ENCODE measurements at places on chromosomes 6 and 20.

GRCh38 chr6:140671926-140672325 lies 1297.5 kb upstream of the CITED2 start:
- DNase-seq = no peak

DNA sequence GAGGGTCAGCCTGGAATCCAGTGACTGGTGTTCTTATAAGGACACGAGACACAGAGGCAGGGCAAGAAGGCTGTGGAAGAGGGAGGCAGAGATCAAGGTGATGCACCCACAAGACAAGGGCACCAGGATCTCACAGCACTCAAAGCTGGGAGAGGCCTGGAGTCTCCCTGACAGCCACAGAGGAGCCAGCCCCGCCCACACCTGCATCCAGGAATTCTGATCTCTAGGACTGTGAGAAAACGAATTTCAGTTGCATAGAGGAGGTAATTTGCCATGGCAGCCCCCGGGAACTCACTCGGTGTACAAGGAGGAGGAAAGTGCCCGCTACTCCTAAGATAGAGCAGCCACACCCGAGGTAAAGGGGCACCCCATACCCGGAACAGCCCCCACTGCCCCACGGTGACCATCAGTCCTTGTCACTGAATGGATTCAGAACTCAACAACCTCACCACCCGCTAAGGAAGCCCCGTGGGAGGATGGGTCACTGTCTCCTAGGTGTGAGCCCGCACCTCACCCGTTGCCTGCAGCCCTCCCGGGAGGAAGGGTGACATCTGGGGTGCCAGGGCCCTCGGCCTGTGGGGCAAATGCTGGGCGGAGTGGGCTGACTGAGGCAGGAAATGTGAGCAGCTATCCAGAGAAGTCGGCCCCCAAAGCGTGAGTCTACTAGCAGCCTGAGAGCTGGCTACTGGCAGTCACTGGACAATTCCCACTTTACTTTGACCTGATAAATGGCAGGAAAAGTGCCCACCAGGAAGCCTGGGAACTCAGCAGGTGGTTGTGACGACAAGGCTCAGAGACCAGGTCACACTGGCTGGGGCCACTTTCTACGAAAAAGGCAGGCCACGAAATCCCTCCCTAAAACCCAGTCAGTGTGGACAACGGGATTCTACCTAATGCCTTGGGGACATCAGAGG lies 22.4 kb downstream of the DLL1 start:
- DNase-seq = no peak

DNA sequence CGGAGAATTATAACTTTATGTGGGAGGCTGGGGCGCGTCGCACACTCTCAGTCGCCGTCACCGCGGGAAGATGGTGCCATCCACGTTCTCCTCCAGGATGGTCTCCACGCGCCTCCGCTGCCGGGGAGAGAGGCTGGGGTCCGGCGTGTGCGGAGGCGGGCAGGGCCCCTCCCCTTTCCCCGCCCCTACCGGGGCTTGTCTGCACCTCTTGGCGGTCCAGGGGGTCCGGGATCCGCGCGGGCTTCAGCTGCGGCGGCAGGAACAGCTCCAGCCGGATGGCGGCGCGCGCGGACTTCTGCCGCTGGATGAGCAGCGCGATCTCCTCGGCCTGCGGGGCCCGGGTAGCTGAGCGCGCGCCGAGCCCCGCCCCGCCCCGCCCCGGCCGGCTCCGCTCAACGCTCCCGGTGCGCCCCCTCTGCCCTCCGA lies 807 bp downstream of the LKAAEAR1 start:
- no peak for DNase-seq

GRCh38 chr20:44900231-44900854 lies 9.5 kb upstream of the PABPC1L start:
- no peak for DNase-seq

GRCh38 chr6:125008957-125009356 lies 46.7 kb downstream of the RNF217 start:
- DNase-seq = no peak

- no peak for DNase-seq
Measured at GRCh38 chr6:42530751-42531150, 33.1 kb upstream of the UBR2 start.

DNA sequence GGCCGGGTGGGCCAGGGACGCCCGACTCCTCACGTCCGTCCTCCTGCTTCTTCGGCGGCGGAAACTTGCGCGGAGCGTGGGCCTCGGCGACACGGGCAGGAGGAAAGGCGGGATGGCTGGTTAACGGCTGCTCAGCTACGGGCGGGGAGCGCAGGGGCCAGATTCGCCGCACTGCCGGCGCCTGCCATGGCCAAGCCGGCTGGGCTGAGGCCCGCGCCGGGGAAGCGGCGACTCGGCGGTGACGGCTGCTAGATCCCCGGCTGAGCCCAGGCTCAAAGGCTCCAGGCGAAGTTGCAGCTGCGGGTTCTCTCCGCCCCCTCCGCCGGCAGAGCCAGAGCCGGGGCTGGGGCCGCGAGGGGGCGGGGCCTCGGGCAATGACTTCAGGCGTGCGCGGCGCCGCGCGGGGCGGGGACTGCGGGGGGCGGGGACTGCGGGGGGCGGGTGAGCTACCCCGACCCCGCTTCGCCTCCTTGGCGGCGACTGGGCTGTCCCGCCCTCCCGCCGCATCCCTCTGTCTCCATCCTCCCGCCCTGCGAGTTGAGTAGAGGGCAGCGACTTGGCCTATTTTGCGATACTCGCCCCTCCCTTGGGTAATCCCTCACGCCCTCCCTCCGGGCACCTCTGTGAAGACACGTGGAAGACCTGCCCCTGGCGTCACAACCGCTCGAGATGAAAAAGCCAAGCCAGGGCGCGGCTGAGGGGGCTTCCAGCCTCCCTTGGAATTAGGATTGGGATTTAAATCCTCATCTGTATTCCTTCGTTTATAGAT lies at the start of gene CEP85L:
Gene CEP85L, minus strand, starts transcription at position 310 of the 769 bp plus-strand sequence. CDS start 322 bp downstream, outside the sequence.
- peak; percentile 60 for DNase-seq

DNA sequence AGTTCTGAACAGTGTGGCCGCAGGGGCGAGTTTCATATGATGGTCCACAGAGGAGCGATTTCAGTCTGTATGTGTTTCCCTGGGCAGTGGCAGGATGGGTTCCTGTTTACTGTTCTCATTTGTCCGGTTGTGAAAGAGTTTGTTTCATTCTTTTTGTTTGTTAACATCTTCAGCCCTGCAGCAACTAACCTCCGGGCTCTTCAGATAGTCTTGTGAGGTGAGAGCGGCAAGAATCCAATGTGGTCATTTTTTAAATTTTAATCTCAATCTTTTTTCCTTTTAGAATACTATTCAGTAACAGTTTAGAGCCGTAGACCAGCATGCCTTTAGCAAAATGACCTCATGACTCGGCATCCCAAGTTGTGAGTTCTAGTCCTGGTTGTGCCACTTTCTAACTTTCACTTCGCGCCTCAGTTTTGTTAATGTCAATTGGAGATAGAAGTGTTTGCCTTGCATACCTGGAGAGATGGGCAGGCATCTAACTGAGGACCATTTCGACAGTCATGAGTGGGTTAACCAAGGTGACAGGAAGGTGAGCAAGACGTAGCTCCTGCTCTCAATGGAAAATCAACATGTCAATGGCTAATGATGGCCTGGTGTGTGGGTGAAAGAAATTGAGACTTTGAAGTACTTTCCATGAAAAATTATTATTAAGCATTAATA lies 38.5 kb upstream of the PXDC1 start:
- no peak for DNase-seq

DNA sequence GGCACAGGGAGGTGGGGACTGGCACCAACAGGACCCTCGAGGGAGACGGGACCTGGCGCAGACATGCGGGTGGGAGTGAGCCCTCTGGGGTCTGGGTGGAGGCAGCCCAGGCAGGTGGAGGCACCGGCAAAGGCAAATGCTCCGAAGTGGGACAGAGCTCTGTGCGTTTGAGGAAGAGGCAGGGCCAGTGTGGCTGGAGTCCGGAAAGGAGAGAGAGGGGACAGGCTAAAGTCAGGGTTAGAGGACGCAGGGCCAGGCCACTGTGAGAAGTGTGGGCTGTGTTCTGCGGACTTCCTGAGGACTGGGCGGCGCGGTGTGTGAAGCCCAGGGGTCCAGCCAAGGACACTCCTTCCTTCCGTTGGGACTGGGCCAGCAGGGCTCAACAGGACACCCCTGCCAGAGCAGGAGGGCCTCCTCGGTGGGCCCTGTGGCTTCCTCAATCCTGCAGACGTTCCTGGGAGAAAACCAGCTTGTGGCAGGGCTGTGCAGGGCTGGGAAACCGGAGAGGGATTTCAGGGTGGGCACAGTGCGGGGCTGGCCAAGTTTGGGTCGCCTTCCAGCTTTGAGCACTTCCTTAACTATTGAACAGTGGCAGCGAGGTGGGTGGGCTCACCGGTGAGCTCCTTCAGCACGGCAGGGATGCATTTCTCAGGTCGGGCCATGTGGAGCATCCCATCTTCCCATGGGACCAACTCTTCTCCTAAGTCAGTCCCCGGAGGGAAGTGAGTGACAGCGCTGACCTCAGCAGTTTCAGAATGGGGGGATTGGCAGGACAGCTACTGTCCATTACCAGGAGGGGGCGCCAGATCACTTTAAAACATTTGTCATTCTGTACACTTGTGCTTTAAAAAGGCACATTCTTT lies 22.5 kb downstream of the MOCS3 start:
- peak; percentile 51 for DNase-seq

- DNase-seq = no peak
Measured at GRCh38 chr20:39289316-39289715, 327.2 kb downstream of the DHX35 start.

- DNase-seq = no peak
Measured at GRCh38 chr6:116439522-116440051, 21.6 kb upstream of the CALHM6 start.

DNA sequence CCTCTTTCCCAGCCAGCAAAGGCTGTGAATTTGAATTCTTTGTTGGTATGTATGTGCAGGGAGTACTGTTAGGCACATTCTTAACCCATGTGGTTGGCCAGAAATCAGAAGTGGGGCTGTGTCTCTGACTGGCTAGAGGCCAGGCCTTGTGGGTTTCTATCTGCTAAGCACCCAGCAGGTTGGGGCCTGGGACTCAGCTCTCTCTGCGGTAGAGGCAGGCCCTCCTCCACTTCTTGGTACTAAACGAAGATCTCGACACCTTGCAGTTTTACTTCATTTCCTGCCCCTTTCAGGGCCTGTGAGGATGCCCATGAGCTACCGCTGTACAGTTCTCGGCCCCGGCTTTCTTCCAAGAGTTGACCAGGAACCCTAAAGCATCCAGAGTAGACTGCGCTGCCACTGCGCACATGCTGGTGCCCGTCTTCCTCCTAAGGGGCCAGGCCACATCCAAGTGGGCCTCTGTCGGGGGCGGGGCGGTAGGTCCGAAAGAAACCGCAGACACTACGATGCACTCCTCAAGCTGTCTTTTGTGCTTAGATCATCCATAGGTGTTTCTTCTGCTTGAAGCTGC lies 51.1 kb downstream of the TCP11 start:
- no peak for DNase-seq

DNA sequence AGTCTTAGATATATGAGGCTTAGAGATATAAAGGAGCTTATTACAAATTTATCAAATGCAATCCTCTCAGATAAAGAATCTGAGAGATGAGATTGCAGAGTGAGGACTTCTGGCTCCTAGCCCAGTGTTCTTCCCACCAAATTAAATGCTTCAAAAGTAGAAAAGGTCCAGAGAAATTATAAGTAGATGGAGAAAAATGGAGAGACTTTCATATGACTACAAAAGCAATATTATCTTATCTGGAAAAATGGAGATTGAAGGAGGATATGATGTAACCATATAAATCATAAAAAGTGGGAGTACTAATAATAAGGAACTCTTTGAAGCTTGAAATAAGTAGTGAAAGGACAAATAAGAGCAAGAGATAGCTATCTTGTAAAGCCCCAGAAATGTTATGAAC lies 2.8 kb downstream of the KCTD20 start:
- DNase-seq = no peak

- no peak for DNase-seq
Measured at GRCh38 chr6:4506223-4506622, 270.0 kb upstream of the CDYL start.

DNA sequence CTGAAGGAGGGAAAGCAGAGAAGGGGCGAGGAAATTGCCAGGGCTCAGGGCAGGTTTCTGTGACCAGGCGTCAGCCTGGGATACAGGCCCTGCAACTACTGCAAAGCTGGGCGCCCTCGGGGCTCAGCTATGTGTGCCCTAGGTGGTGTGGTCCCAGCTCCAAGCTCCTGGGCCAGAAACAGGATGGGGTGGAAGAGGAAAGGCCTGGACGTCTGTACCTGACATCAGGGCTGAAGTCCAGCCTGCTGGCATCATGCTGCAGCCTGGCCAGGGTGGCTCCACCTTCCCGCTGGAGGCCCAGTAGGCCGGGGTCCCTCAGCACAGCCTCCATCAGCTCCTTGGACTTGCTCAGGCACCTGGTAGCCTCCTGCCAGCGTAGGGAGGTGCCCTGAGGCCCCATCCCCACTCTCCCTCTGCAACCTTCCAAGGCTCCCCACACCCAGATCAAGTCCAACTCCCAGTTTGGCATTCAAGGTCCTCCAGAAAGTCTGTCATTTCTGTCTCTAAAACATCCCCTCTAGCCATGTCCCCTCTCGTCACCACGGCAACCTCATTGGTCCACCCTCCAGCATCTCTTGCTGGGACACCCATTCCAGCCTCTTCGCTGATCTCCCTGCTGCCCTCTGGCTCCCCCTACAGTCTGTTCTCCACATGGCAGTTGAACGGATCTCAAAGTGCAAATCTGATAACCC lies 38.2 kb downstream of the KIAA1755 start:
- DNase-seq = no peak

DNA sequence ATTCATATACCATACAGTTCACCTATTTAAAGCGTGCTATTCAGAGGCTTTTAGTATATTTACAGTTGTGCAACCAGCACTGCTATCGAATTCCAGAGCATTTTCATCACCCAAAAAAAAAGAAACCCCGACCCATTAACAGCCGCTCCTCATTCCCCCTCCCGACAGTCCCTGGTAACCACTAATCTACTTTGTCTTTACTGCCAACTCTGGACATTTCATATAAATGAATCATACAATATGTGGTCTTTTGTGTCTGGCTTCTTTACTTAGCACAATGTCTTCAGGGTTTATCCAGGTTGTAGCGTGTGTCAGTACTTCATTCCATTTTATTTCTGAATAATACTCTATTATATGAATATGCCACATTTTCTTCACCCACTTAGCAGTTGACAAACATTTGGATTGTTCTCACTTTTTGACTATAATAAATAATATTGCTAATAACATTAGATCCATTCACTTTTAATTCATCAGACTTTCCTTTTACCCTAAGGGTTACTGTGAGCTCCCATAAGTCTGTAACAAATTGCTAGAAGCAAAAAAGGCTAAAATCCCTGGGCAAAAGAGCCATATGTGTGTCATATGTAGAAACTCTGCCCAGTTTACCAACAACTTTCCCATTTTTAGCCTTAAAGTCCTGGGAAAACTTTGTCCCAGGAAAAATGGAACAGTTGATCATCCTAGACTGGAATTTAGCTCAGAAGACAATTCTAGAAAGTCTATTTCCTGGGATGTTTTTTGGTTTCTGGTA lies 23.2 kb upstream of the ROS1 start:
- no peak for DNase-seq

DNA sequence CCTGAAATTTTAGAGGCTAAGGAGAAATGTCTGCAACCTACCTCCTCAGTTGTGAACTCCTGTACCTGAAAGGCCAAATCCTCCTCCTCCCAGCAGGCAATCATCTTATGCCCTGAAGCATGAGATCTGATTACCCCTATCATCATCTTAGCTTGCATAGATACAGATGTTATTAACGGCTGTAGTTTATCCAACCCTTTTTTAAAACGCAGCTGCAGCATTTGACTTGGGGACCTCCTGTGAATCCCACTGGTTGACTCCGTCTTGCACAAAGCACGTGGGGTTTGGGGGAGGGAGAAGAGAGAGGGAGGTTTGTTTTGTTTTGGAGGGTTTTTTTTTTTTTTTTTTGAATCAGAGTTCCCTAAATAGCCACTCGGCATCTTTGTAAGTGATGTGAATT lies 5.8 kb upstream of the NR2E1 start:
- DNase-seq = no peak

GRCh38 chr6:98636941-98637340 lies 197.4 kb upstream of the POU3F2 start:
- no peak for DNase-seq

All from urinary bladder (tissue), 4 donors.